ENCODE measurements at places on chromosomes 11 and 22.
A peak's percentile ranks its signal among the peaks of the same experiment; 100 is the strongest.

DNA sequence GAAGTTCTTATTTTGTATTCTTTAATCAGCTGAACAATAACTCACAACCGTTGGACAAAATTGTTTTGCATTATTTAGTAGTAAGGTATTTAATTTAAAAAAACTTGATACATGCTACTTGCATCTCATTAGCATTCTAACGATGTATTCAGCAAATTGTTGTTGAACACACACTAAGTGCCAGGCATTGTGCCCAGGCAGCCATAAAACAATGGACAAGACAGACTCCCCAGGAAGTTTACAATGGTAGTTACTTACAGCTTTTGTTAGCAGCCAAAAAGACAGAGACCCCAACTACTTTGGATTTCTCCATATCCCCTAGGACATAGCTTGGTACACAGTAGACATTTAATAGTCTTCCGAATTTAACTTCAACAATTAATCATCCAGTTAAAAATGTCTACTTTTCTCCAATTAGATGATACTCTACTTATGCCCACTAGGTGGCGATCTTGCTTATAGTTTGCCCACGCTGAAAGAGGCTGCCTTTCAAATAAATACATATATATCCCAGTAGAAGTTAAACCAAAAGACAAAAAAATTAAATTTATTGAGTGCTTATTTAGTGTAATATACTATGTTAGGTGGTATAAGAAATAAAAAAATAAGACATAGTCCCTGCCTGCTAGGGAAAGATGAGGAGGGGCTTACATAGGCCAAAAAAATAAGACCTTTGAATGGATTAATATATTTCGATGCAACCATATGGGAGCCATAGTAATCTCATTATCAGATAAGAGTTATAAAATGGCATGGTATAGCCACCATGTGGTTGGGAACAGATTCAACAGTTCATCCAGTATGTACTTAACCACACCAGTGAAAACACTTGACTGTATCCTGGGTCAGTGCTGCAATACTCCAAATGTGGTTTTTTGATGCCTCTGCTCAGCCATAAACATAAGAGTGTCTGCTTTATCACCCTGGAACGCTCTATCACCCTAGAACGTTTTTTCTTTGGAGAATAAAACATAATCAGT is 2.0 kb upstream of the FJX1 start:
- DNase-seq, result peak; percentile 78

- no peak for DNase-seq
These were observed 5.9 kb downstream of the CHKA start for GRCh38 chr11:68115285-68115684.

- DNase-seq, result no peak
These were observed 114.2 kb upstream of the NAV2 start for GRCh38 chr11:19598456-19598855.

- DNase-seq, result no peak
These were observed 44.7 kb downstream of the TMEM123 start for GRCh38 chr11:102407901-102408300.

DNA sequence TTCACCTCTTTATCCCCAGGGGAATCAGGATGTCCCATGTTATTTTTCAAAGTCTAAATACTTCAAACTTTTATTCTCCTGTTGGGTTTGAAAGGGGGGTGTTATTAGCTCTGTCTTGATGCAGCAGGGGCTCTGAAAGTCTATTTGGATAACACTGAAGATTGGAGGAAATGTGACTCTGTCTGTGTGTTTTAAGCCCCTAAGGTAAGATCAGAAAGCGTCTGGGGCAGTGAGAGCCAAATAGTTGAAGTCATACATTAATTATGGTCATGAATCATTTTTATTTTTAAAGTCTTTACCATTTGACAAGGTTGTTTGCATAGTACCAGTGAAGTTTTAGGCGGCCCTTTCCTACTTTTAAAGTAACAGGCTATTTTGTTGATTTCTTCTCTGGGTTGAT is 139.0 kb downstream of the UVRAG start:
- no peak for DNase-seq

DNA sequence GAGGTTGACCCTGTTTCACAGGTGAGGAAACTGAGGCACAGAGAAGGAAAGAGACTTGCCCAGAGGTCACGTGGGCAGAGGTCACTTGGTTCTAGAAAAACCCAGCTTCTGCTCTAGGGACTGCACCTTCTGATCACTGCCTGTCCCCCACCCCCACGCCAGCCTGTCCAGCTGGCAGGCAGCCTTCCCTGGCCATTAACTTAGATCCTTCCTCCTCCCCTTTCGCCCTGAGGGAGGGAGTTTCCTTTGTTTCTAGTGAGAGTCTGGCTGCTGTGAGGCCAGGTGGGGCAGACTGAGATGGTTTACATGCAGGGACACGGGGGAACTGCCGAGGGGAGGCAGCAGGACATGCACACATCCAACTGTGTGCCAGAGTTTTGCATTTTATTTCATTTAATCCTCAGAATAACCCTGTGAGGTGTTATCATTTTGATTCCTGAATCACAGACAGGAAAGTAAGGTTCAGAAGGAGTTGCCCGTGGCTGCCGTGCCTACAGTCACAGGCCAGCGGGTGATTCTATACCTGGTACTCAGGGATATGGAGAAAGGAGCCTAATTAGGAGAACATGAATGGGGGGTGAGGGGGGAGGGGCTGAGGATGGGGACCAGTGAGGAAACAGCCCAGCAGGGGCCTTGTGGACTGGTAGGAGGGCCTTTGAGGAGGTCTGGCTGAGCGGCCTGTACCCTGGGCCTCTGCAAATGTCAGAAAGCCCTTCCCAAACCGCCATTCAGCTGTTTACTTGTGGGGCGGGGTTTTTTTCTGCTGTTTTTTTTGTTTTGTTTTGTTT is 3.4 kb downstream of the FAM83F start:
- DNase-seq, result no peak

DNA sequence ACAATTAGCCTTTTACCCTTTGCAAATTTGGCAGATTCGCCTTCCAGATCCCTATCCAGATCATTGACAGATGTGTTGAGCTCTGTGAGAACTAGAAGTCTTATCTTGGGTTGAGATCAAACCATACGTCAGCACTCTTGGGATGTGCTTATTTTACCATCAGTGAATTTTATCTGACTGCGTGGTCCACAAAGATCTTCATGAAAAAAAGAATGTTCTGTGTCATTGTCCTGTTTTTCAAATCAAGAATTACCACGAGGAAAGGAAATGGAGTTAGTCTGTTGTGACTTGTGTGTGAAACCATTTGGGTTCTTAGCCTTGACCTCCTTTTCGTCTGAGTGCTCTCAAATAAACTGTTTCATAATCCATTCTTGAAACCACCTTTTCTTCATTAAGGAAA is 86.2 kb upstream of the SORL1-AS1 start:
- no peak for DNase-seq

GRCh38 chr11:125073616-125074483 is 10.7 kb downstream of the SLC37A2 start:
- DNase-seq, result no peak

- no peak for DNase-seq
These were observed 712.2 kb downstream of the ETS1 start for GRCh38 chr11:127875131-127875530.

GRCh38 chr11:23123753-23124152 is 263.5 kb upstream of the CCDC179 start:
- peak; percentile 3 for DNase-seq

- no peak for DNase-seq
These were observed 53.1 kb upstream of the KCNQ1OT1 start for GRCh38 chr11:2752923-2753322.

DNA sequence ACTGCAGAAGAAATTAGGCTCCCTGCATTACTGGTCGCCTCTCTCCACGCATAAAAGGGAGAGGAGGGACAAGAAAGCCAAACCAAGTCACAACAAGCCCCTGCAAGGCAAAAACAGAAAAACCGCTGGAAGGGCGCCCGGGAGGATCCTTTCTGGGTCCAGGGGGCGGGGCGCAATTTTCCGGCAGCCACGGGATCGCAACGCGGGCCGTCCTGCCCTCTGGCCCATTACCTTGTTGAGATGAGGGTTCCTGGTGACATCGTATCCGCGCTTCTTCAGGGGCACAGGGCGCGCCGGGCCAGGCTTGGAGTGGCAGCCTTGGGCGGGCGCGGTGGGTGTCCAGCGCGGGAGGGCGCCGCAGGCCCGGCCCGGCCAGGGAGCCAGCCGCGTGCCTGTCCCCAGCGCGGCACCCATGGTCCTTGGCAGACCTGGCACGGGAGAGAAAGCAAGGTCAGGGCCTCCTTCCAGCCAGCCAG is 847 bp downstream of the ME3 start:
- peak; percentile 48 for DNase-seq

DNA sequence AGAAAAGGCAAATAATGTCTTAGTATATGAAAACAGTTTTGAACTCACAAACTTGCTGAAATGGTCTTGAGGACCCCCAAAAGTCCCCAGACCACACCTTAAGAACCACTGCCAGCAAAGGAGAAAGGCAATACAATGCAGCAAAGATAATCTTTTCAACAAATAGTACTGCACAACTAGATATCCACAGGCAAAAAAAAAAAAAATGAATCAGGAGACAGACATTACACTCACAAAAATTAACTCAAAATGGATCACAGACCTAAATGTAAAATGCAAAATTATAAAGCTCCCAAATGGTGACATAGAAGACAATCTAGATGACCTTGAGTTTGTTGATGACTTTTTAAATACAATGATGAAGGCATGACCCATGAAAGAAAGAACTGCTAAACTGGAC is 8.3 kb downstream of the PICALM start:
- DNase-seq, result no peak

DNA sequence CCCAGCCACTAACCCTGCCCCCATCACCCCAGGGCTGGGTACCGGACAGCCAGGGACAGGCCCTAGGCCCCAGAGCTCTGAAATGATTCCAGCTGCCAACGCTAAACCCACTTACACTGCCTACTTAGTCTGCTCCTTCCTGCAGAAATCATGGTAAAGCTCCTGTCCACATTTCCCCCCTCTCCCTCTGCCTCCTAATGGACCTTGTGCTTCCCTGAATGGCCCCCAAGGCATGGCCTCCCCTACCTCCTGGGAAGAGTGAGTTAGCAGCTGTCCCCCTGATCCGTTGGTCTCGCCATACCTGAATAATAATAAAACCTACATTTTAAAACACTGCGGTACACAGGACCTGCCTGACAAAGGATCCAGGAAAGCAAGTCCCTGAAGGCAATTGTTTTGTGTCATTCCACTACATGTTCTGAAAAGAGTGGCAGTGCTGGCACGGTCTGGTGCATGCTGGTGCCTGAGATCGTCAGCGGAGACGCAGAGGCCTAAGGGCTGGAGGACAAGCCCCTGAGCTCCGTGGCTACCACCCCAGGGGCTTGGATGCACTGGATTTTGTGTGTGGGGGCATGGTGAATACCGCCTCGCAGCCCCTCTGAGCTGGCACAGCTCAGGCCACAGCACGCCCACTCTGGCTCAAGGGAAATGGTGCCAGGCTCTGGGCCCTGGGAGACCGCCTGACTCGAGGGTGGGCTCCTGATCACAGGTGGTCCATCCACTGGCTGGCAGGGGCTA is 186.3 kb downstream of the CTTN start:
- DNase-seq, result no peak

DNA sequence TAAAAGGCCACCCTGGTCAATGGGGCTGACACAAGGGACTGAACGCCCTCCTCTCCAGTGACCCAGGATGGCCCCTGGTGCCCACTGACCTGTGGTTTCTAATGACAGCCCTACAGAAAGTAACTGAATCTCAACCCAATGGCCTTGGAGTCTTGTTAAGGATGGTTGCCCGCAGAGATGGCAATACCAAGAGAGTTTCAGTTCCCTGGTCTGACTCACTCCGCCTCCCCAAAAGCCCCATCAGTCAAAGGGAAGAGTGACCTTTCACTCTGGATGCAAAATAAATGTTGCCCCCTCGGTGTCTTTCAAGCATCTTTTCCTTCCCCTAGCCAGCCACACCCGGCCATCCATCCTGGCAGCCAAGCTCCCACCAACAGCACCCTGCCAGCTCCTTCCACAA is 57.7 kb upstream of the ISX start:
- no peak for DNase-seq

DNA sequence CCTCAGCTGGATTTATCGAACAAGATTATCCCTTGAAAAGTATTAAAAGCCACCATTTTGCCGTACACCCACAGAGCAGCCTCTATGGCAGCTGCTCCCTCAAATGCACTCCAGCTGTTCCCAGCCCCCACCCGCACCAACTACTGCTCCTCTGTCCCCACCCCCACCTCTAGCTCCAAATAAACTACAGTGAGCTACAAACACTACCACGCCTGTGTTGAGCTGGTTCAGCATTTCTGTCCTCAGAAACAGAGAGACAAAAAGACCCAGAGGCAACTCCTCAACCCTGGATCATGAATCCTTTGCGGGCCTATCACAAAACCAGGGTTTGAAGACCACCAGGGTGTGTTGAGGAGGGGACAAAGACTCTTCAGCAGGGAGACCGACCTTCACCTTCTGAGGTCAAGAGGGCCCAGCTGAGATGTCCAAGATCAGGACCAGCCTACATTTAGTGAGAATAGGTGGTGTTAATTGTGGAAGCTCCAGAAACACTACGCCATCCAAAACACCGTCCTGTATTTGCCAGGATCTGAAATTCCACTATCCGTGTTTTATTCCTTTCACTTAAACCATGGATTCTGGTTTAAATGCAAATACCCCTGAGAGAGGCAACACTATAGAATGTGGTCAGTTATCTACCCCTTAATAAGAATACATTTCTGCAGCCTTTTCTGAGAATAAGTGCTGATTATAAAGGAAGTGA is 195.9 kb downstream of the DSCAML1 start:
- DNase-seq, result no peak

GRCh38 chr11:16603245-16603644 is 135.2 kb upstream of the C11orf58 start:
- DNase-seq, result no peak

DNA sequence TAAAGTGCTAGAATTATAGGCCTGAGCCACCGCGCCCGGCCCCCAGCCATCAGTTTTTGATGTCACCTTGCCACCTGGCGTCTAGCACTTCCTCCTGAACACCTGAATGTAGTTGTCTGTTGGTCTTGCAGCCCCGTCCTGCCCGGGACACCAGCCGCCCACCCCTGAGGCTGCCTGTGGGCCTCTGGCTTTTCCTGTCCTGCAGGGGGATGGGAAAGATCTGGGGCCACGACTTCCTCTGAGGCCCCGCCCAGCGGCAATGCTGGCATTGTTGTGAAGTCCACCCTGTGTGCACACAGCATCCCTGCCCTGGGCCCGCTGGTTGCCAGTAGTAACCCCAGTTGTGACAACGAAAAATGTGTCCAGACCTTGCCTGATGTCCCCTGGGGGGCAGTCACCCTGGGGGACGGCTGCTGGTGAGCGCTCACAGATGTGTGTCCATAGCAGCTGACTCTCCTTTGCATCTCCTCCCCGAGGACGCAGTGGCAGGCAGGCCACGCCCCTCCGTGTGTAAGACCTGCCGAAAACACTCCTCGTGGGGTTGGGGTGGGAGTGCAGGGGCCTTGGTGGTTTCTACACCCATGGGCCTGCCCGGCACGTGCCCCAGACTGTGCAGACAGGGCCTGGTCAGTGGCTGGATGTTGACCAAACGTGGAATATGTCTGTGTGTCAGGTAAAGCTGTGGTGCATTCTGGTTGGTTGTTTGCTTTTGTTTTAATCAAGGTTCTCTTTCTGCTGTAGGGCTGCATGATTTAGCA is 6.8 kb downstream of the SELENOO start:
- DNase-seq, result no peak

GRCh38 chr22:27489178-27489675 is 312.3 kb downstream of the MN1 start:
- DNase-seq, result peak; percentile 24

- peak; percentile 57 for DNase-seq
These were observed 8.2 kb downstream of the ARHGEF12 start for GRCh38 chr11:120344302-120345004.

GRCh38 chr11:100632941-100633452 is 54.1 kb upstream of the ARHGAP42 start:
- peak; percentile 60 for DNase-seq

GRCh38 chr11:118843565-118843964 is 40.1 kb upstream of the CXCR5 start:
- DNase-seq, result no peak

Data from LoVo (cell line).